ENCODE measurements at places on chromosomes 12 and 14.

DNA sequence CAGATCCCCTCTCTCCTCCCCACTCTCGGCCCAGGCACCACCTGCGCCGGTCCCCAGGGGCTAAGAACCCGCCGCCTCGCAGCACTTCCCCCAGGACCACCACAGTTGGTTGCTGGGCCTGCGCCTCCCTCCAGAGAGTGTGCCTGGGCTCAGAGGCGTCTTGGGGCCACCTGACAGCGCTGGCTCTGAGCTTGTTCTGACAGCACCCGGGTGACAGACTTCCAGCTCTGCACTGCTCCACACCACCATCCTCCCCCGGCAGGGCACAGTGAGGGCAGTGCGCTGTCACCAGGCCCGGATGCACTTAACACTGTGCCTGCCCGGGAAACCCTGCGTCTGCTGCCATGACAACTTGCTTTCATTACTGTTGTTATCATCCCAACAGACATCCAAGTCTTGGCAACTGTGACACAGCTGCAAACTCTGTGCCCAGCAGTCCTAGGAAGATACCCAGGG is 6.6 kb downstream of the BRF1 start:
- no peak for DNase-seq

DNA sequence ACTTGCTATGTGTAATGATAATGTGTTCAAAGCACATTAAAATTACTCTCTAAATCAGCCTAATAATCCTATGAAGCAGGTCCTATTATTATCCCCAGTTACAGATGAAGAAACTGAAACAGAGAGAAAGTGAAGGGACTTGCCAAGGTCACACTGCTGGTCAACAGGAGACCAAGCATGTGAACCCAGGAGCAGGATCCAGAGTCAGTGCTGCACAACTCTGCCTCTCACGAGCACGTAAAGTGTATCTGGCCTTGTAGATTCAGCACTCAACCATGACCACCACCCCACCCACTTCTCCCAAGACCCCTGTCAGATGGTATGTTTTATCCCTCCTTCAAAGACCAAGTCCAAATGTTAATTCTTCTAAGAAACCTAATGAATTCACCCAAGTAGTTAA is 100.7 kb downstream of the TTC7B start:
- no peak for DNase-seq

DNA sequence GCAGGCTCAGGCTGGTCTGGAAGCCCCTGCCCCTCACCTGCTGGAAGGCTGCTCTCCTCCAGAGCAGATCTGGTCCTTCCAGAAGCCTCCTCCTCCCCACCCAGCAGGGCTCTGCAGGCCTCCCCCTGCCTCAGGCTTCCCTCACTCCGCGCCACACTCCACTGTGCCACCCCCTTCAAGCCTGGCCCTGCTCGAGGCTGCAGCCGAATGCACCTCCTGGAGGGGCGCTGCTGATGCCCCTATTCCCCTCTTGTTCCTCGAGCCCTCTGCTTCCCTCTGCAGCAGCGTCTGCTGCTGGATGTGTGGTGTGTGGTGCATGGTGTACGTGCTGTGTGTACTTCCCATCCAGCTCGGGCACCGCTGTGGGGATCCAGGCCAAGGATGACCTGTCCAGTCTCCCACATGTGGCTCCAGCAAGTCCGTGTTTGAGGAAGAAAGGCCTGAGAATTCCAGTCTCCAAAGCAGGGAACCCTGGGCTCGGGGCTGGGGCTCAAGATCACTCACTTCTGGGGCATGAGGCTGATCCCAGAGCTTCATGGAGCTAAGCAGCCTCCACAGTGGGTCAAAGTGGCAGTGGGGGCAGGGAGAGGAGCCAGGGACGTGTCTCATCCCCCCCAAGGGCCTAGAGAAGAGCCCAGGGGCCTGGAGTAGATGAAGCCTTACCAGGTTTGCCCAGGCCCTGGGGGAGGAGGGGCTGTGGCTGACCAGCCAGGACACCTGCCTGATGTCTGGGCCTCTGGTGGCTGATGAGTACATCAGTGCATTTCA is 136.0 kb upstream of the C14orf180 start:
- no peak for DNase-seq

GRCh38 chr12:48866052-48866711 is 512 bp upstream of the RND1 start:
- no peak for DNase-seq

GRCh38 chr12:89709995-89710872 is 1.6 kb upstream of the ATP2B1 start:
- no peak for DNase-seq

DNA sequence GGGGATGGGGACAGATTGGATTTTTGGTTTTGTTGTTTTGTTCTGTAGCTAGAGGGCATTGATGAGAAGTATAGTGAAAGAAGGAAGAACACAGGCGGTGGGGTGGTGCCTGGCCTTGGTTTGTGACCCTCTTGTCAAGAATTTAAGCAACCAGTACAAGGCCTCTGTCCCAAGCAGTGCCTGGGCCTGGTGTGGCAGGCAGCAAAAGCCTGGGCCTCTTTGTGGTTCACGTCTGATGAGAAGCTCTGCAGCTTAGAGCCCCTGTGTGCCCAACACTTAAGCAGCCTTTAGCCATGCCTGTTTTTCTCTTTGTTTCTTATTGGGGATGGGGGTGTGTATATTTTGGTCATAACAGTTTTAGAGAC is 98.0 kb downstream of the PPP2R5C start:
- no peak for DNase-seq

DNA sequence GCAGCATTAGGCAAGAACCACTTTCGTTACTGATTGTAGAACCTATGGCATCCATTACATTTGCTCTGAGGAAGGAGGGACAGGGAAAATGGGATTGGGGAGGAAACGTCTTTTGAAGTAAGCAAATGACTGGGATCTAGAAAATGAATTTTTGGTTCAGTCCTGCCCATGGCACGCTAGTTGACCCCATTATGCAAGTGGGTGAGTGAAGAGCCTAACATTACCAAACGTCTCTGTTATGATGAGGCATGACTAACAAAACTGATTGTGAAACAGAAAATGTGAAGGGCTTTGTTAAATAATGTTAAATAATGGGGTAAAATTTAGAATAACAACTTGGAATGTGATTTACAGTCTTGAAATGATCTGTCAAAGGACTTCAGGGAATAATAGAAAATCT is 38.9 kb downstream of the CPSF2 start:
- DNase-seq: peak; percentile 13

DNA sequence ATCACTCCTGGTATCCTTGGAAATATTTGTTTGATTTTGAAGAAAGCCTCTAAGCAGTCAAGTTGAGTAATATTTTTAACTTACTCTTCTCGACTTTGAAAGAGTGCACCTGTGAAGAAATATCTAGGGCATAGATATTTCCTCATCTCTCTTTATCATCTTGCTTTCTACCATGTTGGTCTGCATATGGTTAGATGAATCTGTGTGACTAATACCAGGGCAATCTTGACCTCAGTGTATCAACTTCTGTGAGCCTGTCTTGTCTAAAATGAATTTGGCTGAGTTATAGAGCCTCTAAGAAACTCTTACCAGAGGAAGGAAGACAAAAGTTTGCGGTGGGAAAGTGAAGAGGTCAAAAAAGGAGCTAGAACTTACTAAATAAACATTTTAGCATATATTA is 68.4 kb downstream of the SYT1 start:
- no peak for DNase-seq

DNA sequence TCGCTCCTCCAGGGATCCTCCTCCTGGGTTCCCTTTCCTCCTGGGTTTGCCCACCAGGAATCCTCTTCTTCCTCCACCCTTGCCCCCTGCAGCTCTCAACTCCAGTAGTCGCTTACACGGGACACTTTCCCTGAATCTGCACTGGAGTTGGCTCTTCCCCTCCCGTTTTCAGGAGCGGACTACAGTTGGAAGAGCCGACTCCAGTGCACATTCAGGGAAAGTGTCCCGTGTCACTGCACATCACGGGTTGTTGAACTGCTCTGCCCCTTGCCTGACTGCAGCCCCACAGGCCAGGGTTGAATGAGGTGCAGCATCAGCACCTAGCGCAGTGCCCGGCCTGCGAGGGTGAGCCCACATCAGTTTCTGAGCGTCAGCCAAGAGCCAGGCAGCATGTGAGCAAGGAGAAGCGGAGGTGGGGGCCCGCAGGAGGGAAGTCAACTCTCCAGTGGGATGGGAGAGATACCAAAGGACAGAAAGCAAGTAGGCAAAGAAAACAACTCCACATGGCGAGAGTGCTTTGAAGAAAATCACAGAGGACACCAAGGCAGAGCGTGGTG is 13.1 kb downstream of the RAPGEF3 start:
- DNase-seq: no peak

DNA sequence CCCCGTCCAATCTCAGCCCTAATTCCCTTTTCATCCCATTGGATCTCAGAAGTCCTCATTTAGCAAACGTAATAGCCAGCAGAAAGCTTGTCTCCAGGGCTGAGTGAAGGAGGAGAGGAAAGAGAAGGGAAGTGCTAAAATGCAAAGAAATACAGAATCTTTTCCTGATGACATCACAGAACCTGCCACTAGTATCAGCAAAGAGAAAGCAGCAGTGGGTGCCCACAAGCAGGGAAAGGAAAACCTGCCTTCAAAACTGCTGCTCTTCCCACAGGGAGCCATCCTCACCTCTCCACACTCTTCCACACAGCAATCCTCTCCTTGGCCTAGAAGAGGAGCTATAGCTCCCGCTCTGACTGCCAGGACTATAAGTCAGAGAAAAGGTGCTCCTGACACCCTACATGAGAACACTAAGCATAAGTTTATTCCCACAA is 11.3 kb downstream of the MED13L start:
- no peak for DNase-seq

DNA sequence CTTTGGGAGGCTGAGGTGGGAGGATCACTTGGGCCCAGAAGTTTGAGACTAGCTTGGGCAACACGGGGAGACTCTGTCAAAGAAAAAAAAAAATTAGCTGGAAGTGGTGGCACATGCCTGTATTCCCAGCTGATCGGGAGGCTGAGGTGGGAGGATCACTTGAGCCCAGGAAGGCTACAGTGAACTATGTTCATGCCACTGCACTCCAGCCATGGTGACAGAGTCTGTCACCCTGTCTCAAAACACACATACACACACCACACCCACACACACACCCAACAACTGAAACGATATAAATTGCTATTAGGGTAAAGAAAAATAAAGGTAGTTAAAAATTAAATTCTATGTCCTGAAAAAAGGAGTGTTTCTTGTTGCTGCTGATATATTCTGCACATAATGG is 7.9 kb downstream of the PPP1R12A start:
- DNase-seq: no peak

DNA sequence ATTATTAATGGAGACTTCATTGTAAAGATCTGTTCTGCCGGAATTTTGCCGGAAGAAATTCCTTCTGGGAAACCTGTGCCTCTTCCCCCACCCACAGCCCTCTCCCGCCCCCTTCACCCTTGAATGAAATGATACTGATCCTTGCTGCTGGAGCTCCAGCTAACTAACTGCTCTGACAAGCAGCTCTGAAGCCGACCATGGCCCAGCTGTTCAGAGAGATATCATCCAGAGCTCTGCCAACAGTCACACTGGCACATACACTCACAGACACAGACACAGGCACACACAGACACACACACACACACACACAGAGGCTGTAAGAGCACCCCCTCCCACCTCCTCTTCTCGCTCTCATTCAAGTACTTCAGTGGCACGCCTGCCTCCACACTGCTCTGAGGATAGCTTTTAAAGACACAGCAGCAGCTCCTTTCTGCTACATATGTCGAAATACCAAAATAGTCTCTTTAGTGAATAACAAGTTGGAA is 88.6 kb downstream of the R3HDM2 start:
- no peak for DNase-seq

- DNase-seq: peak; percentile 51
These were observed 17.4 kb upstream of the B4GALNT3 start for GRCh38 chr12:442235-442884.

DNA sequence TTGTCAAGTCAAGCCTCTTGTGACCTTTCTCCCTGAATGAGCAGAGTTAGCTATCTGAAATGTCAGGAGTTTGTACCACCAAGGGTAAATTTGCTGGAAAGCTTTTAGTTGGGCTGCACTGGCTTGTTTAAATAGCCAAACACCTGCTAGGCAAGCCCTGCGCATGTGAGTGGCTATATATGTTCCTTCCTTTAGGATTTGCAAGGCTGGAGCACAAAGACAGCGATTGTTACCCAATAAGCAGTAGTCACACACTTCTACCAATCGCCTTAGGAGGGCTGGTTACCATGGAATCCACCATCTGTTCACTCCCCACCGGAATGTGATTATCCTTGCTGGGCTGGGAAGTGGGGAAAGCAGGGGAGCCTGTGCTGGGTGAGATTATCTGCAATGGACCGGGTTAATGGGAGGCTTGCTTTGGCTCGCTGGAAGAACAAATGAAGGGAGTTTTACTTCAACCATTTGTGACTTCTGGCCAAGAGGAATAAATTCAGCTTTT is 102.5 kb downstream of the FGD4 start:
- DNase-seq: no peak

DNA sequence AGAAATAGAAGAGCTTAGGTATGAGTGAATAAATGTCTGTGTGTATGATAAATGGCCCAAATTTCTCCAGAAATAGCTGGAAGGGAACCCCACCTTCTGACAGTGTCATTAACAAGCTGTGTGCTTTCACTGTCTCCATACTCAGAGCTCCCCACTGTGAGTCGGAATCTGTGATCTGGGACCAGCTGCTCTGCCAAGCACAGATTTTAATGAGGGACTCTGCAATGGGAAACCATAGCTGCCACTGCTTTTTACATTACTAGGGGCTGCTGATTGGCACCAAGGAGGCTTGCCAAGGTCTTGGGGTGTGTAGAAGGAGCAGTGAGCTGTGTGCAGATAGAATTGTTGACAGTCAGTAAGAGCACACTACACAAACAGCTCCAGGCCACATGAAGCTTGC is 244.2 kb upstream of the CCDC196 start:
- no peak for DNase-seq

DNA sequence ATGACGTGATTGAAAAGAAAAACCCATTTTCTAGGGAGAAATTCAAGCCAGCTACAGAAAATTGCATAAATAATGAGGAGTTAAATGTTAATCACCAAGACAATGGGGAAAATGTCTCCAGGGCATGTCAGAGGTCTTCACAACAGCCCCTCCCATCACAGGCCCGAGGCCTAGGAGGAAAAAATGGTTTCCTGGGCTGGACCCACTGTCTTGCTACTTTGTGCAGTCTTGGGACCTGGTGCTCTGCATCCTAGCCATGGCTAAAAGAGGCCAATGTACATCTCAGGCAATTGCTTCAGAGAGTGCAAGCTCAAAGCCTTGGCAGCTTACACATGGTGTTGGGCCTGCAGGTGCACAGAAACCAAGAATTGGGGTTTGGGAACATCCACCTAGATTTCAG is 65.3 kb downstream of the TUNAR start:
- no peak for DNase-seq

DNA sequence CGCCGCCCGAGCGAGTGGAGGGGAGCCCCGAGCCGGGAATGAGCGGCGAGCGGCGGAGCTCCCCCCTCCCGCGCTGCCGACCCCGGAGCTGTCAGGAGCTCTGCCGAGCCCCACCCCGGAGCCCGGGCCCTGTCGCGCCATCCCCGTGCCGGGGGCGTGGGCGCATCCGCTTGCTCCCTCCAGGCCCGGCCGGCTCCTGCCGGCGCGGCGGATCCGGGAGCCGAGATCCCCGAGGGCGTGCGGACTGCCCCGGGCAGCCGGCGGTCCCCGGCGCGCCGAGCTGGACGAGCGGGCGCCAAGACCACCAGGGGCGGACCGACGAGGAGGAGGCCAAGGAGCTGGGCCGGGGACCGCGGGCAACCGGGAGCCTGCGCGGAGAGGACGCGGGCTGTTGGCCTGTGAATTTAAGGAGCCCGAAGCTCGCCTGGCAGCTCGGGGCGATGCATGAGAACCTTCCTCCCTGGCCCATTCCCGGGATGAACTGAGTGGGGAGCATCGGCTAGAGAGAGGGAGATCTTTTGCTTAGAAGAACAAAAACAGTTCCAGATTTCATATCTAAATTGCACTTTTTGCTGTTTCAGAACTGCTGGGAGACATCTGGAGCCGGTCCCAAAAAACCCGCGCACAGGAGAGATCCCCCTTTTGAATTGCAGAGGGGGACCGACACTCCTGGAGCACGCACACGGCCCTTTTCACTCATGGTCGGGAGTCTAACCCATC is 2.0 kb downstream of the PTHLH start:
- no peak for DNase-seq

Measured in AML-193 (cell line).